ENCODE measurements at places on chromosomes 13 and 19.

DNA sequence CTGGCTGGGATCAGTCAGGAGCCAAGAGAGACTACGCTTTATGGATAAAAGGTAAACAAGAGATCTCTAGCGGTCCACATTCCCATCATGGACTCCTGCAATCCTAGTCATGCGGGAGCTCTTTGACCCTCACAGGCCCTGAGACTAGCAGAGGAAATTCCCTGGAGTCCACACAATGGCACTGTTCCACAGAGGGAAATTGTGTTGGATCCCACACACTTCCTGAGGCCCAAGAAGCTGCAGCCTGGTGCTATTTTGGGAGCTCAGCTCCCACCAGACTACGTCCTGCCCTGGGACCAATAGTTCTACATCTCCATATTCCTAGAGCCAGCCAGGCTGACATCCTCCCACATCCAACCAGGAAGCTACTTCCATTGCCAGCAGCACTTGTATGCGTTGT lies 2358.4 kb downstream of the PCDH9 start:
- DNase-seq = no peak

DNA sequence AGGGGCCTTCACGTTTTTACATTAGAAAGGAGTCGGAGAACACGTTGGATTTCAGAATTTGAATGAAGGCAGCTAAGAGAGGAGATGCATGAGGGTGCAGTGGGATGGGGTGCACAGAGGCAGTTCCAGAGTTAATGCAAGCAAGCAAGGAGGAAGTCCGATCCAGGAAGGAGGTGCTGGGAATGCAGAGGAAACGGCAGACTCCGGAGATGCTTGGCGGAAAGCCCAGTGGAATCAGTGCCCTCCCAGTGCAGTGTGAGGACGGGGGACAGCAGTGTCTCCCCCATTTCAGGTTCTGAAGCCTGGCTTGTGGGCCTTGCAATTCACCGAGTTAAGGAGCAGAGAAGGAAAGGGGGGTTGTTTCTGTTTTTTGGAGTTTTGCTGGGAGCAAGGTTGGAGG lies 100.4 kb downstream of the COL4A2 start:
- no peak for DNase-seq

DNA sequence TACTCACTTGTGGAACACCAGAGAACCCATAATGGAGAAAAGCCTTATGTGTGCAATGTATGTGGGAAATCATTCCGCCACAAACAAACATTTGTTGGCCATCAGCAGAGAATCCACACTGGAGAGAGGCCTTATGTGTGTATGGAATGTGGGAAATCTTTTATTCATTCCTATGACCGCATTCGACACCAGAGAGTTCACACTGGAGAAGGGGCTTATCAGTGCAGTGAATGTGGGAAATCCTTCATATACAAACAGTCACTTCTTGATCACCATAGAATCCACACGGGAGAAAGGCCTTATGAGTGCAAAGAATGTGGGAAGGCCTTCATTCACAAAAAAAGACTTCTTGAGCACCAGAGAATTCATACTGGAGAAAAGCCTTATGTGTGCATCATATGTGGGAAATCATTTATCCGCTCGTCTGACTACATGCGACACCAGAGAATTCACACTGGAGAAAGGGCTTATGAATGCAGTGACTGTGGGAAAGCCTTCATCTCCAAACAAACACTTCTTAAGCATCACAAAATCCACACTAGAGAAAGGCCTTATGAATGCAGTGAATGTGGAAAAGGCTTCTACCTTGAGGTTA lies 10.9 kb downstream of the ZNF549 start:
- no peak for DNase-seq

GRCh38 chr19:54266133-54266532 lies 9.1 kb upstream of the LILRB5 start:
- DNase-seq = peak; percentile 75

DNA sequence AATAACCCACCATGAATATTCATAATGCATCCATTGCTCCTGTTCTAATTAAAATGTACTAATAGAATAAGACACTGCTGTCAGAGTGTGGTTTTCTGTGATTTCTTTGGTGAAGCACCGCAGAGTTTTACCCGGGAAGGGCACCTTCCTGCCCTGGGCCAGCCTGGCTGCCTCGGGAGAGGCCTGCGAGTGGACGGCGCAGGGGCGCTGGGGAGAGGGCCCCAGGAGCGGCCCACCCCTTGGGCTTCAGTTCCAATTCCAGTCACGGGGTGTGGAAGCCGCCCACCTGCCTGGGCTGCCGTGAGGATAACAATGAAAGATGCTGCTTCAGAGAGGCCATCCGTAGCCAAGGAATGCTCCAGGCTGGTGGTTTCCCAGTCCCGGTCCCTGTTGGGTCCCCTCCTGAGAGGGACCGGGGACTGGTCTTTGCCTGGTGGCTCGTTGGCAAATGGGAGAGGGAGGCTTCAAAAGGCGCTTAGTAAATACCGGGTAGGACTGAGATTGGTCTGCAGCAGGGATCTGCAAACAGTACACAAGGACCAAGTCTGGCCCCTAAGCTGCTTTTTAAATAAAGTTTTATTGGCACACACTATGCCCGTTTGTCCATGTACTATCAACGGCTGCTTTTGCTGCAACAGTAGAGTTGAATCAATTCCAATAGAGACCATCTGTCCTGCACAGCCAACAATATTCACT lies 18.0 kb downstream of the TCF3 start:
- no peak for DNase-seq

GRCh38 chr13:27360562-27360961 lies 63.9 kb upstream of the GTF3A start:
- no peak for DNase-seq

- no peak for DNase-seq
Measured at GRCh38 chr13:73310366-73310765, 251.6 kb downstream of the KLF5 start.

DNA sequence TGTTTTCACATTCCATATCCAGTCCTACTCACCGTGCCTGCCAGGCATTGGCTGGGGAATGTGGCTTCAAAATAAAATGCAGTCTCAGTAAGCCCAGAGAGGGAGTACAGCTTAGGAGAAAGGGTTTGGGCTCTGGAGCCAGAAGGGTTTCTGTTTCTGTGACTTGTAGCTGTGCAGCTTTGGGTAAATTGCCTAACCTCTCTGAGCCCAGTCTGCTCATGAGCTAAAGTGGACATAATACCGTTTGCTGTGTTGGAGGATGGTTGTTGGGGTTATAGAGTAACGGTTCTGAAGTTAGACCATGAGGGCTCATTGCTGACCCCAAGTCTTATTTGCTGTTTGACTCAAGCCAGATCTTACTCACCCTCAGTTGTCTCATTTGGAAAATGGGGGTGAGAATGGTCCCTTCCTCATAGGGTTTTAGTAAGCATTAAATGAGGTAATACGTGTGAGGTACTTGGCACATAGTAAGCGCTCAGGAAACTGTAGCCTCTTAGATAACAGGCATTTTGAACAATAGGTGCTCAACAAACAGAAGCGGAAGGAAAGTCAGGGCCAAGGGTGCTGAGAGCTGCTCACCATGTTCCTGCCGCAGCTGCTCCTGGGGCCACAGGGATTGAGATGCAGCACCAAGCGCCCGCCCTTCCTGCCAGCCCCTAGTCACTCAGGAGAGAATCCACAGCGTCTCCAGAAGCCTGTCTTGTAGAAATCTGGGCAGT lies 45.5 kb downstream of the C13orf42 start:
- no peak for DNase-seq

GRCh38 chr19:38922482-38922881 lies 8.1 kb downstream of the SARS2 start:
- no peak for DNase-seq

GRCh38 chr13:98232456-98232855 lies 55.4 kb upstream of the RNF113B start:
- DNase-seq = no peak

DNA sequence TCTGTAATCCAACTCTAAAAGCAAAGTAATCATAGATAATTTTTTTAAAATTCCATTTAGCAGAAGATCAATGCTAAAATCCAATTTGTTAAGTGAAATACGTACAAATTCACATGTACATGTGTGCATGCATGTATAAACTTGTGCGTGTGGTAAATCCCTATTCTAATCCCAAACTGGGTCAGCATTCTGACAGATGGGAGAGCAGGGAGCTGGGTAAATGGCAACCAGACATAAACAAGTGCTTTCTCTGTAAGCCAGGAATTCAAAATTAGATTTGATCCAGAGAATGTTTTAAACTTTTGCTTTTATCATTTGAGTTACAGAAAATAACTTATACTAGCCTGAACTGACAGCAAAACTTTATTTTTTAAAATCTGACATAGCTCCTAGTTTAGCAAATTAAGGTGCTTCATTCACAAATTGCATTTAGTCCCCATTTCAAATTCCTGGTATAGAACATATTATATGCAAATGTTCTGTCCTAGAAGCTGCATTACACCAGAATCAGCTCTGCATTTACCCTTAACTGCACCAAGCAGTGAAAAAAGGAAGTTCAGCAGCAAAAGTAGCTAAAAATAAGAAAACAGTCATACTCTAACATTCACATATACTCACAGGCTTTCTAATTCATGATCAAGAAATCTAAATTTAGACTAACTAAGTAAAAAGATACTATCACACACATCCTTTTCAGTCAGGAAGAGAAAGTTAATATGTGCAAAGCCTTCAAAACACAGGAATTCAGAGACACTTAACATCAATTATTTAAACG lies 32.6 kb downstream of the UBL3 start:
- no peak for DNase-seq
